Activated CD4-positive, alpha-beta T cell treated with anti-CD3 and anti-CD28 coated beads for 24 hours (primary cell): ENCODE measurements at places on chromosomes 3 and 15.

- DNase-seq: no peak
Measured at GRCh38 chr3:37096288-37096687, 78.1 kb downstream of the LRRFIP2 start.

DNA sequence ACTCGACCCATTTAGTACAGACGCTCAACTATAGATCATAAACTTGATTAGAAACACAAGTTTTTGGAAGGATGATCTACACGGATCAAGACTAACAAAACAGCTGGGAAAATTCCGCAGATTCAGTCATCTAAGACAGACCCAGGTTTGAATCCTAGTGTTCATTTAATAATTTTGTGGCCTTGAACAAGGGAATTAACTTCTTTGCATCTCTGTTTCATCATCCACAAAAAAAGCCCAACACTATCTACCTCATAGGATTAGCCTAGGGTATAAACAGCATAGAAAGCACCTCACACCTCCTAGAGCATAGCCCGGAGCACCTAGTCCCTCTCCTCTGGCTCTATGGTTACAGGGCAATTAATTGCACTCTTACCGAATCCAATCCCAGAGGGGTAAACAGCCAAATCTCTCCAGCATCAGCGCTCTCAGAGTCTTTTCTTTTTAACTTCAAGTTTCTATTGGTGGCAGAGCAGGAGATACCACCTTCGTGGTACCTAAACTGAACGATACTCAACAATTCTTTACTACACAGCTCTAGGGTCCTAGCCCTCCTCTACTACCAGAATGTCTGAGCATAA lies 3.5 kb downstream of the TBL1XR1 start:
- DNase-seq: no peak

DNA sequence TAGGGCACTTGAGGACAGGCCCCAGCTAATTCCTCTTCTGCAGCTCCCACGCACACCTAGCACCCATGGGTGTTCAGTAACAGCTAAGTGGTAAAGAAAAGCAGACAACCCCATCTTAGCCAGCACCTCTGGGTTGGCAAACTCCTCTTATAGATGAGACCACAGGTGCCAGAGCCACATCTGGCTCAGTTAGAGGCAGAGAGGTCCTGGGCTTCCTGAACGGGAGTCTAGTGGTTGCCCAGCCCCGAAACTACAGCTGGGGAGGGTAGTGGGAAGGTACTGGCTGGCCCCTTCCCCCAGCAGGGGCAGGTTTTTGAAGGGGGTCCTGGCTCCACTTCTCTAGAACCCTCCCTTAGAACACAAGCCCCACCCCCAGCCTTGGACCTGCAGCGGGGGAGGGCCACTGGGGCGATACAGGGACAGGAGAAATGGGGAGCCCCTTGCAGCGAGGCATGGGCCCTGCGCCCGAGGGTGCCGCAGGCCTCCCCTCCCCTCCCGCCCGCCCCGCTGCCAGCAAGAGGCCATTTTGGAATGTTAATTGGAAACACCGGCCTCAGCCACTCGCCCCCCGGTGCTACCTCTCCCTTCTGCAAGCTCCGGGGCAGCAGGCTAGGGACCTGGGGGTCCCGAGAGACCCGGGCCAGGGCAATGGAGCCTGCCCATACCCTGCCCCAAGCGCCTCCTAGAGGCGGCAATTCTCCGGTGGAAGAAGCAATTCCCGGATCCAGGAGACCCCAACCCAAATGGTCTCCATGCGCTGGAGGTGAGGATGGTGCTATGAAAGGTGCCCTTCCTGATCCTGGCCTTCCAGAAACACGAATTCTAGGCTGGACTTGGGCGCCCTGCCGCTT lies 1.5 kb downstream of the DUSP7 start:
- no peak for DNase-seq

DNA sequence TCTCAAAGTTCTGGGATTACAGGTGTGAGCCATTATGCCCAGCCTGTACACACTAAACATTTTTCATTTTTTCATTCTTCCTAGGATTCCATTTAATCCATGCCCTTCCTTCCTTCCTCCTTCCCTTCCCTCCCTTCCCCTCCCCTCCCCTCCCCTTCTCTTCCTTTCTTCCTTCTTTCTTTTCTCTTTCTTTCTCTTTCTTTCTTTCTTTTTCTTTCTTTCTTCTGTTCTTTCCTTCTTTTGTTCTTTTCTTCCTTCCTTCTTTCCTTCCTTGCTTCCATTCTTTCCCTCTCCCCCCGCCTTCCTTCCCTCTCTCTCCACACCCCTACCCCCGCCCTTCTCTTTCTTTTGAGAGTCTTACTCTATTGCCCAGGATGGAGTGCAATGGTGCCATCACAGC lies 40.9 kb upstream of the ATP13A3 start:
- no peak for DNase-seq

DNA sequence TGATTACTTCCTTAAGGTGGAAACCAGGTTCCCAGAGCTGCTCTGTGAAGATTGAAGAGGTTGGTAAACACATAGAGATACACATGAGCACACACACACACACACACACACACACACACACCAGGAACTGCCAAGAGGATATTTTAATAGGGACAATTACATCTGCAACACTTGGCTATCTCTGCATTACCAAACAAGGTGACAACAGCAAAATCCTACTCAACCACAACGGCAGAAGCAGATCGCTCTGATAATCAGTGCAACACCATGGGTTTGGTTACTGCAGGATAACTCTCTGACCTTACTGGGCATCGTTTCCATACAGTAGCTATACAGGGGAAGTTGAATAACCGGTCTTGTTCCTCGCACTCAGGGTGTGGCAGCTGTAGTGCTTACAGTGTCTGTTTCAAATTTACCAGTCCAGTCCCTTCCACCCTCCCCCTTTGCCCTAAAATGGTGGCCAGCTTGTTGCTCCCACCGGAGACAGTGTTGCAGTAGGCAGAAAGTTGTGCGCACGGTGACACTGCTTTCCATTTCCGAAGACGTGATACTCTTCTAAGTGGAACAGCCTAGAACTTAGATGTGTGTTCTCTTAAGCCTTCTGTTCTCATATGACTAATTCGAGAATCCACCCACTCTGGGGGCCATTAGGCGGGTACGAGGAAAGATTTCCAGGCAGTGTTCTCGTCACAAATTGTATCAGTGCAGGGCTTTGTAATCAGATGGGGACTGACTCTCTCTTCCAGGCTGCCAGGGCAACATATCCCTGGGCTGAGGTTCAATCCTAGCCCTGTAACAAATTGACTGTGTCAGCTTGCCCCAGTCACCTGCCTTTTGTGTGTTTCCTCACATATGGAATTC lies 176.2 kb downstream of the P3H2 start:
- DNase-seq: no peak

GRCh38 chr3:28253040-28253715 lies 11.8 kb downstream of the CMC1 start:
- DNase-seq: no peak

- no peak for DNase-seq
Measured at GRCh38 chr15:57738734-57739237, 32.3 kb downstream of the POLR2M start.

GRCh38 chr3:54940971-54941370 lies 13.1 kb upstream of the LRTM1 start:
- no peak for DNase-seq

GRCh38 chr15:90902840-90903732 lies at the start of gene MAN2A2:
TSS of gene MAN2A2 (plus strand) at chr15:90903302. CDS start at chr15:90904208, 906 bp downstream.
- peak; percentile 72 for DNase-seq

- DNase-seq: no peak
Measured at GRCh38 chr3:100150473-100150872, 36.2 kb upstream of the FILIP1L start.

DNA sequence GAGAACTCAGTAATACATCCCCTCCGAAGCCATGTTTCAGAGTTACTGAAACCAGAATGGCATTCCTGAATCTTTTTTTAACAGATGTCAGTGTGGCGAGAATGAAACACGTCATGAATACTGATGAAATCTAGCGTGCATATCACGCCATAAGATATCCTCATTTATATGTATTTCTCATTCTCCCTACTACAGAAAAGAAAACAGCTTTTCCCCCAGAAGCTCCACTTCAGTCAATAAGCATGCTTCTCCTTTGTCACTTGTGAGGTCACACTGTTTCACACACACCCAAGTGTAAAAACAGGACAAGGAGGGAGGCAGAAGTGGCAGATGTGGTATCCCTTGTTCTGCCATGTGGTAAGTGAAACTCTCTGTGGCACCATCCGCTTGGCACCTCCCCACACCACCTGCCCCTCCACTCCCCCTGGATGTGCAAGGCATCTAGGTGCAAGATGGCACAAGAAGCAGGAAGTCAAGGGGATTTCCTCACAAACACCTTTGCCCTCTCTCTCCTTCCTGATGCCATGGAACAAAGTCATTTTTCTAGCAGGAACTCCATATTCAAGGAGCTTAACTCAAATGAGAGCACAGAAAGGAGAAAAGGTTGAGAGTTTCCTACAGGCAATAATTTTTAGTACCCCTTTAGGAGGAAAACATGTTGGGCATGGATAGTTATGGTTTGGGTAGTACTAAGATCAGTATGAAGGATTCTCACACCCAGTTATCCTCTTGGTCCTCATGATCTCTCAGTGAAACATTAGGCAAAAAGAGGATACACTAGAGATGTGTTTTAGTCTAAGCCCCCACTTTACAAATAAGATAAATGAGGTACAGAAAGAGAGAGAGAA lies 47.5 kb upstream of the FRMD4B start:
- DNase-seq: no peak

- no peak for DNase-seq
Measured at GRCh38 chr15:50009634-50010033, 109.4 kb downstream of the ATP8B4 start.

DNA sequence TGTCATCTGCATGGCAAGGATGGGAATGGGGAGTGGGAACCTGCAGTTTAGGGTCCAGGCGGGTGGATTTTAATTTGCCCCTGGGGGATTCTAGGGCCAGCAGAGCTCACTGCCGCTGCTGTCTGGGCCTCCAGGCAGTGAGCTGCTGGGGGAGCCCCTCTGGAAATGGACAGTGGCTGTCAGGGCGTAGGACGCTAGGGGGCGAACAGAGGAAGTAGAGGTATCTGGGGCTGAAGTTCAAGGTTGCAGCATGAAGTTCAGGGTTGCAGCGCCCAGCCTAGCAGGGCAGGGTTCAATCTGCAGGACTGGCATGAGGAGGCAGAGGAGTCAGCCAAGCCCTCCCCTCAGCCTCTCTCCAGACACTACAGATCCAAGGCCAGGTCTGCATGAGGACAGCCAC lies 49.5 kb downstream of the APBA2 start:
- DNase-seq: peak; percentile 23

- DNase-seq: no peak
Measured at GRCh38 chr3:58965865-58966264, 84.0 kb downstream of the CFAP20DC start.

GRCh38 chr3:190865828-190866227 lies 3.3 kb upstream of the GMNC start:
- no peak for DNase-seq

- peak; percentile 30 for DNase-seq
Measured at GRCh38 chr15:65184305-65184867, 756 bp downstream of the CLPX start.

DNA sequence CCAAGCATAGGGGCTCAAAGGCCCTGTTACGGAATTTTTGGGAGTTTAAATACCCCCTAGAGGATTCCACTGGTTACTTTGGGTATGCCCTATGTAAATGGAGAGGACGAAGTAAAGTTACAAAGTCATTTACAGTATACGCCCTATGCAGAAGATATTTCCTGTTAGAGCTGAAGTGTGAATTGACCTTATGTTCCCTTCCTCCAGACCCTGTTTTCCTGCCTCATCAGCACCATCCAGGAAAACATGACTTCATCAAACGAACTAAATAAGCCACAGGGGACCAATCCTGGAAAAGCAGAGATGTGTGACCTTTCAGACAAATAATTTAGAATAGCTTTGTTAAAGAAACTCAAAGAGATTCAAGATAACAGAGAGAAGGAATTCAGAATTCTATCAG lies 177.4 kb downstream of the SQOR start:
- DNase-seq: no peak

DNA sequence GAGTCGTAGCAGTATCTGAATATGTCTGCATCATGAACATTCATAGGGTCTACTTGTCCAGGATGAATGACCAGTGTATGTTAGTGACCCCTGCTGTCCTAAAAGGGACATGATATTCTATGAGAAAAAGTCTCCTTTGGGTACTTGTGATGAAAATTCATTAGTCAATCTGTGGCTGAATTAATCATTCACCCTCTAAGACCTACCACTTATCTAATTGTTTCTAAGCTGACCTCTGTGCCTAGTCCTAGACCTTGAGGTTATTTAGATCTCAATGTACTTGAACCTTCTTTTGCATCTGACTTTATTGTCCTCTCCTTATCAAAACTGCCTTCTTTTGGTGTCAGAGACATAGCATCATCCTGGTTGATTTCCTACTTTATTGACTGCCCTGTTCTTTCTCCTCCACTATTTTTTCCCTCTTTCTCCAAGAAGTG lies 799.3 kb downstream of the DIPK2A start:
- no peak for DNase-seq

- no peak for DNase-seq
Measured at GRCh38 chr15:91116113-91117067, 16.3 kb downstream of the SV2B start.
